ENCODE measurements at places on chromosomes 2 and 18.

DNA sequence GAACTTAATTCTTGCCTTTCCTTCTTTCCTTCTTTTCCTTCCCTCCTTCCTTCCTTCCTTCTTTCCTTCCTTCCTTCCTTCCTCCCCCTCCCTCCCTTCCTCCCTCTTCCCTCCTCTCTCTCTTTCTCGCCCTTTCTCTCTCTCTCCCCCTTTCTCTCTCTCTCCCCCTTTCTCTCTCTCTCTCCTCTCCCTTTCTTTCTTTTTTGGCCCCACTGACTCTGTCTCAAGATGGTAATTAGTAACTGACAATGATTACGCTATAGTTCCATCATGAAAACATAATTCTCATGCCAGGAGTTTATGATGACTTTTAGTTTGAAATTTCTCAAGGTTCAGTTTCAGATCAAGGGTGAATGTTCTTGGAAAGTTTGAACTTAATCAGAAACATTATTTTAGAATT is 14.8 kb upstream of the CTLA4 start:
- DNase-seq: no peak

- DNase-seq: no peak
Measured at GRCh38 chr2:174873471-174873870, 109.2 kb upstream of the CHRNA1 start.

- no peak for DNase-seq
Measured at GRCh38 chr18:21242780-21243401, 859 bp downstream of the GREB1L start.

- no peak for DNase-seq
Measured at GRCh38 chr2:134289225-134289624, 35.4 kb downstream of the MGAT5 start.

DNA sequence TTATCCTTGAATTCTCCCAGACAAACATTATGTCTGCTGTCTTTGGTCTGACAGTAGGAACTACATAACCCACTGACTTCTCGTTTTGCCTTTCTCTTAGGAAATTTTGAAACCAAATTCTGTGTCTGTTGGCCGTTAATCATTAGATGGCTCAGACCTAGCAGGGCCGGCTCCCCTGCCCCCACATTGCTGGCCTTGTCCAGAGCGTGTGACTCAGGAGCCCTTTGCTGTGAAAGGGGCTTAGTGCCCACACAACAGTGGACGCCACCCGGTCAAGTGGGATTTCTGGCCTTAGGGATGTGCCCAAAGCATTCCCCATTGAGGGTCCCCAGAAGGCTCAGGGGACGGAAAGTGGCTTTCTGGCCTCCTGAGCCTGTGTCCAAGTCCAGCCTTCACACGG is 137.5 kb downstream of the CTIF start:
- no peak for DNase-seq

- no peak for DNase-seq
Measured at GRCh38 chr2:41475959-41476358, 571.9 kb upstream of the PKDCC start.

DNA sequence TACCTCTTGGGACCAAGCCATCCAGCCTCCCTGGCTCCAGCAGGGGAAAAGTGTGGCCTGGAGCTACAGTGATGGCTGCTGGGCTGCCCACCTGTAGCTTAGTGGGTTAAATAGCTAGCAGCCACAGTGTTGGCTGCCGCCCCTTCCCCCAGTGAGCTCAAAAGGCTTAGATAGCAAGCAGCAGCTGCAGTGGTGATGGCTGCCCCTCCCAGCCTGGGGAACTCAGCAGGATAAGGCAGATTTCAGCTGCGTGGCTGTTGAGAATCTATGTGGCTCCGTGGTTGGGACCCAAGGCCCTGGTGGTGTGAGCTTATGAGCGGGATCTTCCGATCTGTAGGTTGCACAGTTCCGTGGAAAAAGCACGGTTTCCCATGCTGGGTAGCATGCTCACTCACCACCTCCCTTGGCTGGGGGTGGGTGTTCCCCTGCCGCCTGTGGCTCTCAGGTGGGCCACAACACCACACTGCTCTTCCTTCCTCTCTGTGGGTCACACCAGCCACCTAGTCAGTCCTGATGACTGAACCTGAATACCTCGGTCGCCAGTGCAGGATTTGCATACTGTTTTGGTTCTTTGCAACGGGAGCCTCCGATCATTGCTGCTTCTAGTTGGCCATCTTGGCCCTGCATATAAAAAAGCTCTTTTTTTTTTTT is 946.5 kb upstream of the FAM98A start:
- DNase-seq: no peak

GRCh38 chr18:75168619-75169018 is 40.3 kb downstream of the PTGR3 start:
- DNase-seq: no peak

DNA sequence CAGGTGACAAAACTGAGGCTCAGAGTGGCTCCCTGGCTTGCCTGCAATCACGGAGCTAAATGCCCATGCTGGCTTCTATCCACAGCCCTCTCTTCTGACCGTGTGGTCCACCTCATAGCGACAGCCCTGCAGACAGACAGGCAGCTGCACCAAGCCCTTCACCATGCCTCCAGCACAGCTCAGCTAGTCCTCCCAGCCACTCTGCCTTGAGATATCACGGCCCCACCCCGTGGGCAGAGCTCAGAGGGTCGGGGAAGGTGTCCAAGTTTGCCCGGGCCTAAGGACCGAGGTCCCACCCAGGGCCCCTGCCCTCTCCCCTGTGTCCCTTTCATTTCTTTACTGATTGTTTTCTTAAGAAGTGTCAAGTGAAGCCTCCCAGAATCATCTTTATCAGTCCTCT is 128.2 kb upstream of the GLI2 start:
- DNase-seq: no peak

DNA sequence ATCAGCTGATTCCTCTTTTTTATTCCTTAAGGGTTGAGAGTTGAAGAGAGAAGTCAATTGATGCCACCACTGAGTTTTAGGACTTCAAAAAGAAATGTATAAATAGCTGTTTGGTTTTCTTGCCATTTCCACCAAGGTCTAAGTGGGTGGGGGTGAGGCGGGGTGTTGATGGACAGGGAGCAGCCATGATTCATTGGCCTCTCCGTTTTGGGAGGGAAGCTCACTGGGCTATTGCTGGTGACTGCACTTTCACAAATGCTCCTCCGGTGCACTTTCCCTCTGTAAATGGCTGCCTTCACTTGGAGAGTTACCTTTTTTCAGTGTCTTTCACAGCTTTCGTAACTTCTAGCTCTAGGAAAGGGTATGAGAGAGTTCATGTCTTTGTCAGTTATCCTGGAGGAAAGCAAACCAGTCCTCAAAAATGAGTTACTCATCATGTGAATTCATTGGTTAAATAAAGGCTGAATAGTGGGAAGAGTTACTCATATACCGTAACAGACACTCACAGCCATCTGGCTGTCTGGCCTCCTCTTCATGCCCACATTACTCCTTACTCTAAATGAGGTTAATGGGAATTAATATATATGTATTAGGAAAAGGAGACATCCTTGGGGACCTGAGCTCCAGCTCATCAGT is 17.4 kb upstream of the CTAGE1 start:
- no peak for DNase-seq

- DNase-seq: no peak
Measured at GRCh38 chr2:142824756-142825155, 52.7 kb upstream of the KYNU start.

DNA sequence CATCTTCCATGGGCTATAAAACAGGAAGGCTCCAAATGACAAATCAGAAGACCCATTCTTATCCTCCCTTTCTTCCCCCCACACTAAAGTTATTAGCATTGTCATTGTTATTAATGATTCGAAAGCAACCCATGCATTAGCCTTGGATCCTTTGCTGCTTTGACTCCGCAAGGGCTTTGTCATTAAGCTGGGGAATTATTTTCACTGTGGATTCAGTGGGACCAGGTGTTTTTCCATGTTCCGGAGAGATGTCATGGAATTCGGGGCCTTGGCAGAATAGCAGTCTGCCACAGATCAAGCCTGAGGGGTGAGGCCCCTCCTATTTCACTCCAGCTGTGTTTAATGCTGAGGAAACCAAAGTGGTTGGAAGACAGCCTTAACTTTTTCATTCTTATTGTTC is 357.1 kb downstream of the EN1 start:
- DNase-seq: no peak
